Sigmoid colon (tissue), 7 donors: ENCODE measurements at places on chromosomes 13 and 19. TPM values are rescaled to one million over a fixed set of nuclear protein-coding genes. Genes with fewer than 3 reads are reported as not detected.

SSC5D gene
- 9.9 TPM for total RNA-seq

PCDH17 gene
- total RNA-seq: 4.6 TPM

KASH5 gene
- not detected for total RNA-seq

FFAR3 gene
- total RNA-seq: 1.1 TPM

PBX4 gene
- not detected for total RNA-seq

ADGRE2 gene
- total RNA-seq: 1.8 TPM

TEX26 gene
- total RNA-seq: not detected

AP2S1 gene
- 74.2 TPM for total RNA-seq

ATP1A3 gene
- total RNA-seq: 3.9 TPM

PLIN4 gene
- 71.7 TPM for total RNA-seq

ARHGAP45 gene
- total RNA-seq: 15.0 TPM

ITGBL1 gene
- total RNA-seq: 1.8 TPM

ANKLE1 gene
- total RNA-seq: 1.1 TPM

GJB2 gene
- total RNA-seq: not detected

SYNGR4 gene
- total RNA-seq: not detected

GSX1 gene
- not detected for total RNA-seq

SLC25A41 gene
- 1.1 TPM for total RNA-seq

MUC16 gene
- total RNA-seq: not detected

SIGLEC8 gene
- total RNA-seq: not detected

LIN7B gene
- total RNA-seq: 28.8 TPM

ZNF649 gene
- total RNA-seq: 14.6 TPM

RFPL4AL1 gene
- not detected for total RNA-seq

LYL1 gene
- 16.5 TPM for total RNA-seq

NKPD1 gene
- total RNA-seq: not detected

OR7C1 gene
- total RNA-seq: not detected

FCER2 gene
- 2.5 TPM for total RNA-seq

RNASEH2B gene
- 33.9 TPM for total RNA-seq

SLC10A2 gene
- total RNA-seq: not detected
